ENCODE measurements at places on chromosomes 12 and 14.

GRCh38 chr12:5588176-5588575 is 156.3 kb downstream of the NTF3 start:
- peak; percentile 18 for DNase-seq

GRCh38 chr12:81257947-81258551 is 180.2 kb downstream of the ACSS3 start:
- DNase-seq, result peak; percentile 25

DNA sequence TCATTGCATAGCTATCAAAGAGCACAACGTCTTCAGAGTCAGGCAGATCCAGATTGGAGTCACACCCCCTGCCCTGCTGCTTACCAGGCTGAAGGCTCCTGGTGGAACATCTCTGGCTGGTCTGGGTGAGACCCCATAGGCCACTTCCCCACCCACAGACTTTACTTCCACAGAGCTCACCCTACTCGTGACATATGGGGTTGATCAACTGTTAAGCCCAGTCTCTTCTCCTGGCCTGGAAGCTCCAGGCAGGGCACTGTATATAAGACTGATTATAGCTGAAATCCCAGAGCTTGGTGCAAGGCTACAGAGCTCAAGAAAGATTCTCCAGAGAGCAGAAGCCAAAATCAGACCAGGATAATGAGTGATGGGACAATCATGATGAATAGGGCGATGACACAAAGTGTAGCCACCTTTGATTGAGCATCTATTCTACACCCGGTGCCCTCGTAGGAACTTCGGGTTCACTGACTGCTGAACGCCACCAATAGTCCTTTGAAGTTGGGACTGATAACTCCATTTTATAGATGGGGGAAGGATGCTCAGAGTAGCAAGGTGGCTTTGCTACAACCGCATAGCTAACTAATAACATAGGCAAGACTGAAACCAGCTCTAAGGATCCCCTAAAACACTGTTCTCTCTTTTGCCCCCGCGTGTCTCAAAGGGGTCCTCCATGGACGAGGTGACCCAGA is 287.8 kb downstream of the BCL11B start:
- DNase-seq, result no peak

GRCh38 chr12:56190695-56191155 is 1.4 kb upstream of the SMARCC2 start:
- no peak for DNase-seq

GRCh38 chr14:65604936-65605335 is 192.4 kb downstream of the FUT8 start:
- no peak for DNase-seq

- no peak for DNase-seq
Measured at GRCh38 chr14:89445273-89445973, 28.4 kb upstream of the FOXN3 start.

GRCh38 chr12:31006416-31007152 is 67.1 kb upstream of the DDX11 start:
- no peak for DNase-seq

GRCh38 chr14:63045612-63046320 is 508 bp upstream of the KCNH5 start:
- DNase-seq, result no peak
